Endothelial cell (in vitro differentiated cells): ENCODE measurements at places on chromosomes 7 and 10.

- no peak for DNase-seq
Measured at GRCh38 chr7:77326131-77326530, 90.0 kb downstream of the GSAP start.

DNA sequence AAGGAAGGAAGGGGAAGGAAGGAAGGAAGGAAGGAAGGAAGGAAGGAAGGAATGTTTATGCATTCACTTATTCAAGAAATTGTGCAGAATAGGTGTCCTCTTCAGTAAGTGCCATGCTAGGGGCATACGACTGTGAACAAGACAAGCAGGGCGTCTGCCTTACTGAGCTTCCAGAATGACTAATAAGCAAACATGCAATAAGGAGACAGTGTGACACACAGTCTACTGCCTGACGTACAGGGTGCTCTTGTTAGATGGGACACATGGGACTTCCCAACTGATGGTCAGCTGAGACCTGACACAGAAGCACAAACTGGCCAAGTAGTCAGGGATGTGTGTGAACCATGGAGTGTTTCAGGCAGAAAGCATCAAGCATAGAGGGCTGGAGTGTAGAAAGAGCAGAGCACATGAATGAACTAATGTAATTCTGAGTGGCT lies 18.2 kb downstream of the DNAJC12 start:
- no peak for DNase-seq

- no peak for DNase-seq
Measured at GRCh38 chr7:132117636-132118035, 458.6 kb downstream of the PLXNA4 start.

GRCh38 chr10:17175551-17175950 lies 25.9 kb downstream of the TRDMT1 start:
- DNase-seq = no peak

DNA sequence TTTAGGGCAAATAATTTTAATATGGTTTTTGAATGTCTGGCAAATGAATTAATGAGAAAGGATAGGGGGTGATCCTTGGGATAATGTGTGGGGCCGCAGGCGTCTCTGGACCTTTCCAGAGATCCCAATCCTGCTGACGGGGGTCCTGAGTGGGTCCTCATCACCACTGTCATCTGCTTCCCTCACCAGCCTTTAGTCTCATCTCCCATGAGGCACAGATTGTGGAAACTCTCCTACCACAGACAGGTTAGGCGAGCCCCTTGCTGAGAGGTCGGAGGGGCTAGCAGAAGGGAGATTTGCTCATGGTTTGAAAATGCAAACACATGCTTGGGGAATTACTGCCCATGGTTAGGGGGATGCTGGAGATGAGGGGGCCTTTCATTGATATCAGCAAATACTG lies 484.6 kb downstream of the RPS24 start:
- DNase-seq = no peak

GRCh38 chr10:92420546-92421275 lies 129.7 kb downstream of the MARCHF5 start:
- DNase-seq = no peak

- no peak for DNase-seq
Measured at GRCh38 chr7:24701261-24702235, 55.7 kb downstream of the GSDME start.

GRCh38 chr10:79454259-79454658 lies 8.8 kb upstream of the ZCCHC24 start:
- DNase-seq = no peak
